Activated T-helper 2 cell treated with anti-CD3 and anti-CD28 coated beads, Interferon-gamma antibody, Interleukin-2, Interleukin-4, amounts not matched to agents 10 μg/mL and 5 μg/mL and 100 μg/mL, durations not matched to agents 14 hours and 24 hours and 36 hours (primary cell): ENCODE measurements at places on chromosomes 12 and 14. TPM values are rescaled to one million over a fixed set of nuclear protein-coding genes. Genes with fewer than 3 reads are reported as not detected.

HIGD1C gene
- total RNA-seq: not detected in 2 replicates

ASB2 gene
- total RNA-seq: 19.8 TPM in 2 replicates

ANKS1B gene
- 0.76 and 1.0 TPM in 2 replicates for total RNA-seq

DNA sequence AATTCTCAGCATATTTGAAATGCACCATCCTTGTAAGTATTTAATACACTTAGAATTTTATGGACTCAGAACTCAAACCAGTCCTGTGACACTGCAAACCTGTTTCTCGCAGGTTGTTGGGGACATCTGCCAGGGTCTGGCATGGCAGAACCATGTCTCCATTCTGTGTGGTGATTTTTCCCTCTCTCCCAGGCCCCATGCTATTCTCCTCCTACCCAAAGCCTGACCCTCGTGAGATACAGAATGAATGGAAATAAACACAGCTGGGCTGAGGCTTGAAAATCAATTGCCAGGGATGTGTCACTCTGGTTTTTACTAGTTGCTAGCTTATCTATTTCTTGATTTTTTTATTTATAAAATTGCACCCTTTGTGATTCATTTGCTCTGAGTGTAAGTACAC is 19.8 kb downstream of the TPH2 start:
- no peaks in the 10 kb centered on the region for H3K4me1 ChIP-seq
- no peak overlapping the region for H3K4me3 ChIP-seq
- DNase-seq: no peak
- peaks cover 9% of the 10 kb centered on the region for H3K27me3 ChIP-seq
